ENCODE measurements at places on chromosomes 3 and 15. TPM values are rescaled to one million over a fixed set of nuclear protein-coding genes. Genes with fewer than 3 reads are reported as not detected.

- DNase-seq, result no peak
Measured at GRCh38 chr3:17154221-17154620, 269.5 kb downstream of the PLCL2 start.

DNA sequence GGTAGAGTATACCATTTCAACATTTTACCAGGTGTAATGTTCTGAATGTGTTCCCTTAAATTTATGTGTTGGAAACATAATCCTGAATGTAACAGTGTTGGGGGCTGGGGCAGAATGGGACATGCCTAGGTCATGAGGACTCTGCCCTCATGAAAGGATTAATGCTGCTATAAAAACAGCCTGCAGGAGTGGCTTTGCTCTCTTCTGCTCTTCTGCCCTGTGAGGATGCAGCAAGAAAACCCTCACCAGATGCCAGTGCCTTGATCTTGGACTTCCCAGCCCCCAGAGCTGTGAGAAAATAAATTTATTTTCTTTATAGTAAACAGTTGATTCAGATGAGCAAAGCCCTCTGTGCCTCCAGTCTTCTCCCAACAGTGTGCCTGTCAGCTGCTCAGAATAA lies 326.0 kb upstream of the ONECUT1 start:
- no peak for DNase-seq

ISLR2 gene
- not detected for total RNA-seq

RARRES1 gene
- total RNA-seq, result 1.3 TPM

GRCh38 chr15:100559330-100559729 lies 30.6 kb upstream of the CERS3 start:
- no peak for DNase-seq

EAF2 gene
- 1.4 TPM for total RNA-seq

DNA sequence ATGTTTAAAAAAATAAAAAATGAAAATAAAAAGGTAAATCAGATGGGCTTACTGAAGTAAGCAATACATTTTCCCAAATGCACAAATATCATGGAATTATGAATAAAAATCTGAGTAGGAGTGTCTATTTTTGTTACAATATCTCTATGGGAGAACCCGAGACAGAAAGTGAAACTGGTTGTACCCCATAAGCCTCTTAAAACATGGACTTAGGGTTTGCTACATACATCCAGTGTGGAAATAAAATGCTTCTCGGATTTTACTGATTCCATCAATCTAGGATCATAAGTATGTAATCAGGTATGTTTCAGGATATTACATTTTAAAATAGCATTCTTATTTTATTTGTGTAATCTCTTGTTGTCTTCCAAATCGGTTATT lies 177.8 kb upstream of the CDIN1 start:
- no peak for DNase-seq

DNA sequence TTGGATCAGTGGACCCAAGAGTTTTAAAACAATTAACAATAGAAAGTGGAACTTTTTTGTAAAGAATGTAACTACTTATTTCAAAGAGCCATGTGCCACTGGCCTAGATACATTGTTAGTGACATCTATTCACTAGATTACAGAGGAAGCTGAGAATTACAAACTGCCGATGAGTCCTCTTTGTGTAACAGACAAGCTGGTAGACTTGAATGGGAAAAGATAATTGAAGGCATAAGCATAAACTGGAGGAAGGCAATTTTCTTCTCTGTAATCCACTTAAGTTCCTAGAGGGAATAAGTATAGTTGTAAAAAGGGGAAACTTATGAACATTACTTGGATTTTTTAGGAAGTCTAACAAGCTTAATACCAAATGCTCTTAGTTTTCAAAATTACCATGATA lies 15.1 kb downstream of the THUMPD3 start:
- DNase-seq, result no peak

- DNase-seq, result no peak
Measured at GRCh38 chr15:81897057-81897677, 148.7 kb downstream of the MEX3B start.

FANCD2OS gene
- total RNA-seq, result not detected

MFAP1 gene
- 18.8 TPM for total RNA-seq

DNA sequence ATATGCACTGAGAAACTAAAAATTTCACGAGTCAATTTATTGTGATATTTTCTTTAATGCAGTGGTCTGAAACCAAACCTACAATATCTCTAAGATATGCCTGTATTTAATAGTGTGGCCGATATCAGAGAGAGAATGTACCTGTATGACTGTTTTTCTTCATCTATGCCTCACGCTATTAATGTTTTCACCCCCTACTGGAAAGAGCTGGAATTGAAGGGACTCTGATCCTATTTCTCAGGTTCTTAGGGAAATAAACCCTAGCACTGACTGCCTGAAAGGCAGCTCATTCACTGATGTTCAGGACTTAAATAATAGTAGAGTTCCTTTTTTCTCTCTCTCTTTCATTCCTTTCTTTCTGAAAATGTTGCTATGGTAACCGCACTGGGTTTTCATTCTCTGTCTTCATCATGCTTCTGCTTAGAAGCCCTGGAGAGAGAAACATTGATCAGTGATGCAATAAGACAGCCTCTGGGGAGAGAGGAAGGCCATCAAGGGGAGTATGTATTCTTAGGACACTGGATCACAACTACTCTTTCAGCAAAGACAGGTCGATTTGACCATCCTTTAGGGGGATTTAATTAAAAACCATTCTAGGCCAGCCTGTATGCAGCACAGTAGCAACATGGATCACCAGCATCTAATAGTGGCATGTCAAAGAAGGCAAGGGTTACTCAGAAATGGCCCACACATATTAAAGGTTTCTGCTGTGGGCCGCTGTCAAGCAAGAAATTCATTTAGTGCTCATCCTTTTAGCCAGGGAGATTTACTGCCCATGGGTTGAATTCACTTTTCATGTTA lies 1135.7 kb downstream of the IGSF11 start:
- DNase-seq, result no peak

GRCh38 chr3:75101329-75102147 lies 487.1 kb upstream of the CNTN3 start:
- DNase-seq, result no peak

DNA sequence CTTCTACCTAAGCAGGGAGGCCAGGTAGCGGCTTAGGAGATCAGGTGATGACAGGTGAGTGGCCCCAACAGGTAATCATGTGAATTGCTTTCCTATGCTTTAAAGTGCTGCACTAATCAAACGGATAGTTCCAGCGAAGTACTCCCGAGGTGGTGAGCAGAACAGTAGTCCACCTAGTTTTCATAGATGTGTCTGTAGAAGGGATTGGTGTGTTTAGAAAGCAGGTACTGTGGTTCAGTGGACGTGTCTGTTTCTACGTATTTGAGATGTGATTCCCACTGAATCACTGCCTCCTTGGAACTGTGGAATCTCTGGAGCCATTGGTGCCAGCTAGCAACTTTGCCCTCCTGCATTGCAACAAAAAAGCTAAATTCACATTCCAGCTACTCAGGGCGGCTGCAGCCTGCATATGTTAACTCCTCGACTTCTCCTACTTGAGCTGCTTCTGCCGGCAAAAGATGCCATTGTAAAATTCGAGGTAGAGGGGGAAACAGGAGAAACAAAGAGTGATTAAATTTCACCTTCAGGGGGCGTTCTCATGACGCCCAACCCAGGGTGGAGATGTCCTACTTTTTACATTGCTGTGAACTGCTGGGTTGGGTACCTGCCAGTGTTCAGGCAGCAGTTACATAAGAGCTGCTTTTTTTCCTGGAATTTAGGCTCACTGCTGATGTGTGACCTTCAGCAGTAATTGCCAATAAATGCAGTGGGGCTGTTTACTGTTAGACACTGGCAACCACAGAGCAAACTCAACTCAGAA lies 227.3 kb downstream of the ITPR1 start:
- DNase-seq, result no peak

GRCh38 chr3:131591394-131592014 lies 88.7 kb upstream of the MRPL3 start:
- DNase-seq, result no peak

DNA sequence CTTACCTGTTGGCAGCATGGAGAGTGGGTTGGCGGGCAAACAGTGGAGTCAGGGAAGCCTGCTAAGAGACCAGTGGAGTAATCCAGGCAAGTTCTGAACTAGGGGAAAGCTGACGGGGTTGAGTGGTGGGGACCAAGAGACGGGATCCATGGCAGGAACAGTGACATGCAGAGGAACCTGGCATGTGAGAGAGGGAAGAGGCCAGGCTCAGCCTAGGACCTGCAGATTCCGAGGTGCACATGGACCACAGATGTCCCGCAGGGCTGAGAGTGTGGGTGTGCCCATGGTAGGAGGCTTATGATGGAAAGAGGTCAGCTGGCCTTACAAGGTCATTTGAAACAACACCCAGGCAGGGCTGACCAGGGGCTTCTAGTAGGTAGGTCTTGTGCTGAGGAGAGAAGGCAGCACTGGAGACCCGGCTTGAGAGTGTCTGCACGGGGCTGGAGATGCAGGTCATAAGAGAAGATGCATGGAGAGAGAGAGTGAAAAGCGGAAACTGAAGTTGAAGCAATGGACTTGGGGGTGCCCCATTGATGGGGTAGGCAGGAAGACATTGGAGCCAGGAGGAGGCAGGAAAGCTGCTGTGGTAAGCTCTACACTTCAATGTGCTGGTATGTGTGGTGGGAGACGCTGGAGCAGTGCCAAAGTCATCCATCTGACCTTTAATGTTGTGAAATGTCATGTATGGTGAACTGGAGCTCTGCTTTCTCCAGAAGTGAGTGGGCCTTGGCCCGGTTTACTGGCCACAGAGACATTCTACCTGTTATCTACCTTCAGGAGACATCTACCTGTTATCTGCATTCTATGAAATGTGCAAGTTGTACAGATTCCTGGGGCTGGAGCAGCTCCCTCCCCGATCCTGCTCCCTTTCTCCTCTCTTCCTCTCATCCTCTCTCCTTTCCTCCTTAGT lies 4.6 kb downstream of the SPSB4 start:
- no peak for DNase-seq

DNA sequence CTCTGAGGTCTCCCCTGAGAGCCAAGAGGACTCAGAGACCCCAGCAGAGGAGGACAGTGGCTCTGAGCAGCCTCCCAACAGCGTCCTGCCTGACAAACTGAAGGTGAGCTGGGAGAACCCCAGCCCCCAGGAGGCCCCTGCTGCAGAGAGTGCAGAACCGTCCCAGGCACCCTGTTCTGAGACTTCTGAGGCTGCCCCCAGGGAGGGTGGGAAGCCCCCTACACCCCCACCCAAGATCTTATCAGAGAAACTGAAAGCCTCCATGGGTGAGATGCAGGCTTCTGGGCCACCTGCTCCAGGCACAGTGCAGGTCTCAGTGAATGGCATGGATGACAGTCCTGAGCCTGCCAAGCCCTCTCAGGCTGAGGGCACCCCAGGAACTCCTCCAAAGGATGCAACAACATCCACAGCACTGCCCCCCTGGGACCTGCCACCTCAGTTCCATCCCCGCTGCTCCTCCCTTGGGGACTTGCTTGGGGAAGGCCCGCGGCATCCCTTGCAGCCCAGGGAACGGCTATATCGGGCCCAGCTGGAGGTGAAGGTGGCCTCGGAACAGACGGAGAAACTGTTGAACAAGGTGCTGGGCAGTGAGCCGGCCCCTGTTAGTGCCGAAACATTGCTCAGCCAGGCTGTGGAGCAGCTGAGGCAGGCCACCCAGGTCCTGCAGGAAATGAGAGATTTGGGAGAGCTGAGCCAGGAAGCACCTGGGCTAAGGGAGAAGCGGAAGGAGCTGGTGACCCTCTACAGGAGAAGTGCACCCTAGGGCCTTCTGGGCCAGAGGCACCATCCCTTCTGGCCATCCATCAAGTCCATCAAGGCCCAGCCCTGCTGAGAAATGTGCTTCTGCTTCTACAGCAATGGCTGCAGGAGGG lies 23.6 kb downstream of the PLEKHO2 start:
- DNase-seq, result no peak

GRCh38 chr3:189070965-189071364 lies 100.8 kb upstream of the TPRG1 start:
- DNase-seq, result no peak

EXD1 gene
- 0.53 TPM for total RNA-seq

- no peak for DNase-seq
Measured at GRCh38 chr3:127732303-127732702, 59.6 kb downstream of the ABTB1 start.

DNA sequence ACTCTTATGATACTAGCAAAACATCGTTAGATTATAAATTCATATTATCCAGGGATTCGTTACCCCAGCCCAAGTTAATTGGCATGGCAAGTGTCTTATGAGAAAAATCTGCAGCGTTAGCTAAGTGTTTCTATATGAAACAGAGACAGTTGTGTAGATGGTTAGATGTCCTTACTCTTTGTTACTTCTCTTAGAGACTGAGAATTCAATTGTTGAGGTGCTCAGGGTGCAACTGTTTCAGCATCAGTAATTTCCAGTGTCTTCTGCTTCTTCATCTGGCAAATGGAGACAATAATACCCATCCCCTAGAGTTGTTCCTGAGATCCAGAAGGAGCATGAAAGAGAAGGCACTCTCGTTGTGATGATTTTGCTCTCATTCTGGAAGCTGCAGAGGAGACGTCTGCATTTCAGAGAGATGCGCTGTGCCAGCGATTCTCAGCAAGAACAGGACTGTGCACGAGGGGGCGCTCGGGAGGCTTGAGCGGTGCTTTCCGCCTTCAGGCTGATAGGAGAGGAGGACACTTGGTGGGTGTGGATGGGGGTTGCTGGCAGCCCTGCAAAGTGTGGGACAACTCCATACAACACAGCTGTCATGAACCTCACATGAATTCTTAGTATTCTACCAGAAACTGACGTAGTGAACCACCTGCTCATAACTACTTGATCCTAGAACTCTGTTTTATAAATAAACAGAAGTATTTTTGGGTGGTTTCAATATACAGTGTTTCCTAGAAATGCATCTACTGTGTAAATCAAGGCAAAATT lies 39.7 kb upstream of the SPSB4 start:
- DNase-seq, result peak; percentile 22

IVD gene
- total RNA-seq, result 54.8 TPM

- DNase-seq, result no peak
Measured at GRCh38 chr15:87618203-87618725, 638.3 kb downstream of the NTRK3 start.

DNA sequence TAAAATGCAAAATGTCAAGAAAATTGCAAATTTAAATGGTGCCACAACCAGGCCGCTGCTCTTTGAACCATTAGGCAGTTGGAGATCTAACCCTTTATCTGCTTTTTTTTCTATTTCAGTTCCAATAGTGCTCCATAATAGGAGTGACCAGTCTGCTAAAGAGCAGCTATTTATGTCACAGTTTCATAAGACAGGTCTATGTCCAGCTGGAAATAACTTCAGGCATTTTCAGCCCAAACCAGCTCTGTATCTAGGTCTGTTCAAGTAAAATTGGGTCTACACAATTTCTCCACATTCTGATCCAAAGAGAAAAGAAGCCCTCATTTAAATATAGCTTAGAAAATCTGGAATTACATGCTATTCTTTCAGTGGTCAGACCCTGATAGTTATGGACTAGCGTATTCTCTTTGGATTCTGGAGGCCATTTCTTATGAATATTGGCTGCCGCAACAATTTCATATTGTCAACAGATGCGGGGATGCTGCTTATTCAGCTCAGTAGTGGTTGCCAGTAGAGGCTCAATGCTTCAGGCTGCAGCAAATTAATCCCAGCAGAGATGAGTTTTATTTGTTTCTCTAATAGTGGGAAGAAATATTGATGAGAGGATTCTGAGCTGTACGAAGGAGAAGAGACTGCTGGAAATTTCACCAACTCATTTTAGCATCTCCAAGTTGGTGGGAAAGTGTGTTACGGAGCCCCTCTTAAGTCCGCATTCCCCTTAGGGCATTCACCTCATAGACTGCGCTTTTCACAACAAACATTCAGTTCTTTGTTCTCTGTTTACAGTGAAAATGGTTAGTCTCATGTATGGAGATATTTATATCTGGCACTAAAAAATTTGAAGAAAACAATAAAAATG lies 887.0 kb downstream of the ROBO1 start:
- no peak for DNase-seq

Data from glomerular endothelial cell (primary cell).